ENCODE measurements at places on chromosomes 1 and 21.

- DNase-seq: no peak
These were observed 10.7 kb downstream of the DHRS3 start for GRCh38 chr1:12607263-12607662.

DNA sequence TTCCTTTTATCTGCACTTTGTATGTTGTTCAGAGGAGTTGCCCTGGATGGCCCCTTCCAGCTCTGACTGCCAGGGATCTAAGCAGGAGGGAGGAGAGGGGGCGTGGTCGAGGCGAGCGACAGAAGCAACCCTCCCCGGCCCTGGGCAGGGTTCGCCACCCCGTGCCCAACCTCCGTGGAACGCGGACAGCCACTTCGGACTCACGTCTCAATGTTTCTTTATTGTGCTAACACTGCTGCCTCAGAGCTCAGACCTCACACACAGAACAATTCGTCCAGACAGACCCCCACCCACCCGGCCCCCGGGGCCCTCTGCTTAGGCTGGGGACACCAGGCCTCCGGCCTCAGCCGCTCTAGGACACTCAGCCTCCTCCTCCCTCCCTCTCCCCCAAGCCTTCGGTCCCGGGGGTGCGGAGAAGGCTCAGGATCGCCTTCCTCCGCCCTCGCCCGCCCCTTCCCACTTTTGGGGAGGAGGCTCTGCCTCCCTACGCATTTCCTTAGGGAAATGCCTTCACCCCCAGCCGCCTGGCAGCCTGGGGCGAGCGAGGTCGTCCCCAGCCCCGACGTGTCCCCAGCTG lies 8.3 kb downstream of the VSIG8 start:
- peak; percentile 40 for DNase-seq

- no peak for DNase-seq
These were observed 3.7 kb downstream of the PGBD5 start for GRCh38 chr1:230422221-230422981.

DNA sequence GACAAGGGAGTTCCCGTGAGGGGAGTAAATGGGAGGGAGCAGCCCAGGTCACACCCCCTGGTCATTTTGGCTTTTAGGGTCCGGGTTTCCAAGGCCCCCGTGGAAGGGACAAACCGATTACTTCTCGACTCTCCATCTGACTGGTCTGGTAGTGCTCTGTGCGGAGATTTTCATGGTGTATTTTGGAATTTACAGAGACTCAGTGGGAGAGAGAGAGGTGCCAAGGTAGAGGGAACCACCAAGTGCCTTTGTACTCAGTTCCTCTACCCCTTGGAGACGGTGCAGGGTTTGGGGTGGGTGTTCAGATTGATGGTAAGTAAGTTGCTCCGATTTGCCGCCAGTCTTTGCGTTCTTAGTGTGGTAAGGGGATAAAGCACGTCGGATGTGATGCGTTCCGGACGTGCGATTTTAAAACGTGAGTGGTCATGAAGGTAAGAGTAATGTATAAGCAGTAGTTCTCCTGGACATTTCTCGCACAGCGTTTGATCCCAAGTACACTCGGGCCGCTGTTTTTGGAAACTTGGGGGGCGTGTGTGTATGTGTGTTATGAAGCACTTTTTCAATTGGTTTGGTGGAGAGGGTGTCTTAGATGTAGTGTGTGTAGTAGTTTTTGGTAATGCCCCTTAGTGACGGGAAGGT lies 682 bp downstream of the SUCO start:
- no peak for DNase-seq

DNA sequence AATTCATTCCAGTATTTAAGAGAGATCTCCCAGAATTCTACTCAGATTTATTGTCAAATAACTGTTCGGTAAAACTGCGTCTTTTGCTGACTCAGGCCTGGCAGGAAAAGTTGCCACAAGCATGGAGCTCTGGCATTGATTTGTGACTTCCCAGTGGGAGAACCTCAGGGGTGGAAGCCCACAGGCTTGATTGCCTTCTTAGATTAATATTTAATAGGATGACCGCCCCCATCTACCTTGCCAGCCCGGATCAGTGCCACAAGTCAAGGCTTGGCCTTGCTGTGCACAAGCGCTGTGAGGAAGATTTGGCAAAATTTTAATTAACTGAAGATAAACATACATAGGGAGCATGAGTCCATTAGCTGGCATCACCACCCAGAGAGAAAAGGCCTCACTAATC lies 93.5 kb downstream of the LRIG2 start:
- no peak for DNase-seq

DNA sequence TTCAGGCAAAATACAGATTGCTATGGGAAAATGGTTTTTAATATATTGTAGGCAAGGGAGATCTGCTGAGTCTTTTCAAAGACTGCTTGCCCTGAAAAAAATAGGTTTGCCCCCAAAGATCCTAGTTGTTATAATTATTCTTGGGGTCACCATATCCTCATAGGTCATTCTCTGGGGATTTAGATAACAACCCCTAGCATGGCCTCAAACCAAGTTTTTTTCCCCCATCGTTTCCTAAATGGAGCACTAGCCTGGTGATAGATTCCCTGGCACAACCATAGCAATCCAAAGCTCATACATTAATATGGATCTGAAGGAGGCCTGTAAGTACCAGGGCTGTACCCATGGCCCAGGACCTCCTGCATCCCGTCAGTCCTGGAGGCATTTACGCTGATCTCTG lies 315.2 kb downstream of the BACH1 start:
- no peak for DNase-seq

DNA sequence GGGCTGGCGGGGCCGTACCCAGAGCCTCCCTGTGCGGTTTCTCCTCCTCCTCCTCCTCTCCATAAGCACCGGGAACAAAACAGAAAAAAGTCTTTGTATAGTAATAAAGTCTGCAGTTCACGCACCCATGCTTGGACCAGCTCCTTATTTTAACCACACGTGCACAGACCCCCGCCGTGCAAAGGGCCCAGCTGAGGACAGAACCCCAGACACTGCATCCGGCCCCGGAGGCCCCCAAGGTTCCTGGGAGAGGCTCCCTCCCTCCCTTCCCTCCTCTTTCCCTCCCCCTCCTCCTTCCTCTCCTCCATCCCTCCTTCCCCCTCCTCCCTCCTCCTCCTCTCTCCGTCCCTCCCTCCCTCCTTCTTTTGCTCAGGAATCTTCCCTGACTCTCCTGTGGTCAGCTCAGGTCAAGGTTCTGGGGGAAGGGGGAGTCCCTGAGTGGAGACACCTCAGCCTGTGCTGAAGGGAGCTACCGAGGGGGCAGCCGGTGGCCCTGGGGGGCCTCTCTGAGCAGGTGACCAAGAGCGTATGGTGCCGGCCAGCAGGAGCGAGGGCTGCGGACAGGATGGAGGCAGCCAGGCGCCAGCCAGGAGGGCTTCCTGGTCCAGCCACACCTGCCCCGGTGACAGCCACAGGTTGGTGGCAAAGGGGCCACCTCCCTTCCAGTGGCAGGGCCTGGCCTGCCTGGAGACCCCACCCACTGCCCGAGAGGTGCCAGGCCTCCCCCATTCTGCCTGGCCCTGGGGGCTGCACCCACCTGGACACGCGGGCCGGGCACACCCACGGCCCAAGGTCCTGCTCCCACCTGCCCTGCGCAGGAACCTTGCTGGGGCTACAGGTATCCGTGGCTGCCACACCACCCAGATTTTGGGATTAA lies 3.2 kb upstream of the TTLL10 start:
- no peak for DNase-seq

DNA sequence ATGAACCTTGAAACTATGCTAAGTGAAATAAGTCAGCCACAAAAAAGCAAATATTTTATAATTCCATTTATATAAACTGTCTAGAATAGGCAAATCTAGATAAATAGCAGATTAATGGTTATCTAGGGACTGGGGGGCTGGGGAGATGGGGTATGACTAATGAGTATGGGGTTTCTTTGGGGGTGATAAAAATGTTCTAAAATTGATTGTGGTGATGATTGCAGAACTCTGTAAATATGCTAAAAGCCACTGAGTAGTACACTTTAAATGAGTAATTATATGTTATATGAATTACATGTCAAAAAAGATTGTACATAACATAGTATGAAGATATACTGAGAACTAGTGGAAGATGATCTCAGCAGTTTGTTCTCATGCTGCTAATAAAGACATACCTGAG lies 675.0 kb downstream of the KIF26B start:
- DNase-seq: no peak

All from substantia nigra (tissue), 51 donors.